Stimulated activated naive CD8-positive, alpha-beta T cell treated with anti-CD3 and anti-CD28 coated beads, Interleukin-15, Interleukin-2, amounts not matched to agents 100 U/mL and 50 U/mL, for 24 hours (primary cell): ENCODE measurements at places on chromosomes 12 and 14.

- DNase-seq: no peak
Observed at GRCh38 chr12:132603240-132604150, 6.9 kb downstream of the LRCOL1 start.

DNA sequence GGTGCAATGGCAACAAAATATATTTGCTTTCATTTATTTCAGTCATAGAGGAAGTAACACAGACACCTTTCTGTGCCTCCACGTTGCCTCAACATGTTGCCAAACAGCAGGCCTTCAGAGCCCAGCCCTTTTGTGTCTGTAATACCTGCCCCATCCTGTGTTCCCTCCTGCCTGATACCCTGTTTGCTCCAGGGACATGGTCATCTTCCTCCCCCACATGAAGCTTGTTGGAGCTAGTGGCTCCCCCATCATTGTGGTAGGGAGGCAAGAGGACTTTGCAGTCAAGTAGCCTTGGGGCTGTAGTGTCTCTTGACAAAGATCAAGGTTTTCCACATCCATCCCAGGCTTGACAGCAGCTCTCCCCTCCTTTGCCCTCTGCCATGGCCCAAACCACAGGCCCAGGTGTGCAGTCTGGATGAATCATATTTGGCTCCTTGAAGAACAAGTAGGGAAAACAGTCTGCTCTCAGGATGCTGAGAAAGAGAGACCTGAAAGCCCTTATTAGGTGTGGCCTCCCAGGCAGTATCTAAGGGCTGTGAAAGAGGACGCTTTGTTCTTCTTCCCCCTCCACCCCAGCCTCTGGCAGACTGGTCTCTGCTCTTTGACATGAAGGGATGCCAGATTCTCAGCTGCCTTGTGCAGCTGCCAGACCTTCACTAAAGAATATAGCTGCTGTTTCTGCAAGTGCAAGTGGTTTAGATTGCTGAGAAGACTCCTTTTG is 329.0 kb downstream of the C12orf75 start:
- no peak for DNase-seq

DNA sequence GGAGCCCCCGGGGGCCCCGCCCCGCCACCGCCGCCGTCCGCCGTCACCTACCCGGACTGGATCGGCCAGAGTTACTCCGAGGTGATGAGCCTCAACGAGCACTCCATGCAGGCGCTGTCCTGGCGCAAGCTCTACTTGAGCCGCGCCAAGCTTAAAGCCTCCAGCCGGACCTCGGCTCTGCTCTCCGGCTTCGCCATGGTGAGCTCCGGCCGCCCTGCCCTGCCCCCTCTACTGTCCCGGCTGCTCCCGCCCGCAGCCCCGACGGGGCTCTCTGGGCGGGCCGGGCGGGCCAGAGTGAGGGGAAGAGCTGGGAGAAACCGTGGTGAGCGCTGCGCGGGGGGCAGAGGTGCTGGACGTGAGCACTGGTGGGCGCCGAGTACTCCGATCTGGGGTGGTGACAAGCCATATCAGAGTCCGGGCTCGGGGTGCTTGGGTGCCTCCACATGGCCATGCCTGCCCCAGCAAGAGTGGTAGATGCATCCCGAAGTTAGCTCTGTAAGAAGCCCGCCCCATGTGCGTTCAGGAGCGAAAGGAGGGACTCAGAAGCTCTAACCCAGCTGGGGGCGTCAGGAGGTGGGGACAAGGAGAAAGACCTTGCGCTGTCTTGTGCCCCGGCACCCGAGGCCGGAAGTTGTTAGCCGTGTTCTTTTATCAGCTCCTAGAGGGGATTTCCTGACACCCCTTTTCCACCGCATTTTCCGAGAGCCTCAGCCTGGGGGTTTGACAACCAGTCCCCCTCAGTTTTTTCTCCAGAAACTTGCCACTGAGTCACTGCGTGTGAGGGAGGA is 717 bp downstream of the ORAI1 start:
- DNase-seq: peak; percentile 91

- DNase-seq: no peak
Observed at GRCh38 chr12:18141048-18141982, 51.3 kb upstream of the RERGL start.

- no peak for DNase-seq
Observed at GRCh38 chr14:78412475-78412874, 242.3 kb downstream of the NRXN3 start.

DNA sequence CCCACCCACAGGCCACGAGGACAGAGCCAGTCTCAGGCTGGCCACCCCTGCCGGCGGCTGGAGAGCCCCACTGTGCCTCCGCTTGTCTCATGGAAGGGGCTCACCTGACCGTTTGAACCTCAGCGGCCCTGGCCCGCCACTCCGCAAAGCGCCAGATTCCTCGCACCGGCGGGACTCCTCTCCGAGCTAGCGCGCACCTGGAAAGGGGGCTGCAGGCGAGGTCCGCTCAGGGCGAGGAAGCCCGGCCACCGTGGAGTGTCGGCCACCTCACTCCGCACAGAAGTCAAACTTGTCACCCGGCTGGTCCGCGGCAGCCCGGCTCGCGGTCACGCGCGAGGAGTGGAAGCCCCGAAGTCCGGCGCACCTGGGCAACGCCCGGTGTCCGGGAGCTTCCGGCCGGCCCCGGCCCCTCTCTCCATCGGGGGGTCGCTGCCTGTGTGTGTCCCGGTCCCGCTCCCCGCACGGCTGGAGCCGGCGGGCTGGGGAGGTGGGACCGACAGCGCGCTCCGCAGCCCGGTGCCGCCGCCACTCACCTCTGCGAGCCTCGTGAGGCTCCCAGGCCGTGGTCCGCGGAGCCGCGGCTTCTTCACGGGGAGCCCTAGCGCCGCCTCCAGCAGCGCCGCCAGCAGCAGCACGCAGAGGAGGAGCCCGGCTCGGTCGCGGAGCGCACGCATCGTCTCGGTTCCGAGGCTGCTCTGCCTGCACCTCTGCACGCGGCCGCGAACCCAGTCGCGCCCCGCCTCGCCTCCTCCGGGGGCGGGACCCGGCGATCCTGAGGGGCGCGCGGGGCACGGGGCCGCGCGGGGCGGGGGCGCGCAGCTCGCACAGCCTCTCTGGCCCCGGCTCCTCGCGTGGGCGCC is at the start of gene ISM2:
Gene ISM2 (minus strand): TSS at position 697 of the 860 bp plus-strand sequence. CDS start 23 bp downstream, at position 674.
- peak; percentile 58 for DNase-seq

DNA sequence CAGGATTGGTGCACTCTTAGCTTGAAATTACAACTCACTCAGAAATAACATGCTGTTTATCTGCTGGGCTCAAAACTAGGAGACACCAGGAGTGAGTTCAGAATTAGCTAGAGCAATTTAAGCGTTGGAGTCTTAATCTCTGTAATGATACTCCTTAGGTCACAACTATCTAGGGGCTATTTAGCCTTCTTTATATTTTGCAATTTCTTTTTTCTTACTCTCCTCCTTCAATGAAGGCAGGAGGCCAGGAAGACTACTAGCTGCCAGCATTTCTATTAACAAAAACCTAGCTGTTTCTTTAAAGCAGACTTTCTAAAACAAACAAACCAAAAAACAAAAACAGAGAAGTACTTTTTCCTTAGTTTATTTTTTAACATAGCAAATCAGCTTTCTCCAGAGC is 226.2 kb downstream of the TRHDE start:
- DNase-seq: no peak

GRCh38 chr12:102459314-102459713 is 21.0 kb downstream of the IGF1 start:
- DNase-seq: no peak

- DNase-seq: no peak
Observed at GRCh38 chr12:80700327-80700726, 7.1 kb upstream of the MYF6 start.

DNA sequence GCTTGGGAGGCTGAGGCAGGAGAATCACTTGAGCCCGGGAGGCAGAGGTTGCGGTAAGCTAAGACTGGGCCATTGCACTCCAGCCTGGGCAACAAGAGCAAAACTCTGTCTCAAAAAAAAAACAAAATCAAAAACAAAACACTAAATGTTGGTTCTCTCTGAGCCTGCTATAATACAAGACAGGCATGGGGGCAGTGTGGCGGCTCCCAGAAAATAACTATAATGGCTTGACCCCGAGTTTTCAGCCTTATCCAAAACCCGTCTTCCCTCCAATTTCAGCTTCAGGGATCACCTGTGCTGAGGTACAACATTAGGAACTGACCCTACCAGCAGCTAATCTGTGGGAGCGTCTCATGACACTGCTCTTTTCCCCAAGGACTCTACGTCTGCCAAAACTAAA is 862 bp downstream of the SLC7A7 start:
- no peak for DNase-seq

GRCh38 chr12:66665435-66665985 is 13.4 kb downstream of the GRIP1 start:
- no peak for DNase-seq

GRCh38 chr14:103561381-103562178 is 877 bp downstream of the BAG5 start:
- DNase-seq: peak; percentile 55

DNA sequence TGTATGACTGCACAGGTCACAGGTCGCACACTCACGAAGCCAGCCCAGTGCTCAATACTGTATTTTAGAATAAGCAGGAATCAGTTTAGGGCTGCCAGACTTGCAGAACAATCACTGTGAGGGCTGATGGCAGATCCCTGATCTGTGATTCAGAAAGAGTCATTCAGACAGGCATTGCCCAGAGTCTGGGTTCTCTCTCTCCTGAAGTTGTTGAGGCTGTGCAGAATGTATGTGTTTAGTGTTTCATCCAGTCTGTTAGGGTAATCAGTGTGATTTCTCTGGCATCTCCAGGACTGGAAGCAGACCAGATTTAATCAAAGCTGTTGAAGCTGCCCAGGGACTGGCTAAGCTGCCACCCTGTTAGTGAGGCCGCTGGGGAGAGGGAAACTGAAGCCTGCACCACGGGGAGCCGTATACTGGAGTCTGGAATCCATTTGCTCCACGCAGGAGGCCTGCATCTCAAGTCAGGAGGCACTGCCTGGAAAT is 69.3 kb downstream of the ETV6 start:
- DNase-seq: no peak

GRCh38 chr14:89371585-89372511 is 45.2 kb downstream of the FOXN3 start:
- no peak for DNase-seq

DNA sequence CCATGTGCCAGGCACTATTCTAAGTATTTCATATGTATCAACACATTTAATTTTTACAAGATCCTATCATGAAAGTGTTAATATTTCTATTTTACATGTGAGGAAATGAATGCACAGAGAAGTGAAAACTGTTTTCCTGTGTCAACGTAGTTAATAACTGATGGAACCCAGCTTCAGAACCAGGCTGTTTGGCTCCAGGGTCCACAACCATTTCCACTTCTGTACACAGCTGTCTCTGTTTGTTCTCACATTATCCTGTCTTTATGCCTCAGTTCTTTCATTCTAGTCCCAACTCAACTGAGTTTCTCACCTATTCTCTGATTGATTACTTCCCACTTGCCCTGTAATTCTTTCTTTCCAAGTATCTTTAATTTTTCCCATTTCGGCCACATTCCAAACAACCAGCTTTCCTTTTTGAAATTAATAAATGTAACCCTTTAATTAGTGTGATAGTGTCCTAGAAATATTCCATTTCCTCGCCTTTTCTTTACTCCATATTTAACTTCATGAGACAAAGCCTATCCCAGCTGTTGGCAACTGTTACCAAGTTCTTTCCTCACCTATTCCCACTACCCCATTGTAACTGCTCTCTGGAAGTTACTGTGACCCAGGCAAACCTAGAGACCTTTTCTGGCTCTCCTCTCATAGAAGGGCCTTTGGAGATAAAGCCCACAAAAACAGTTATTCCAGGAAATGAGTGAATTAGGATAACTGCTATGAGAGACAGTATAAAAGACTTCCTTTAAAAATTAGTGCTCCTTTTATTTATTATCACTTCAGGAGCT is 218.7 kb downstream of the RASSF9 start:
- DNase-seq: no peak

DNA sequence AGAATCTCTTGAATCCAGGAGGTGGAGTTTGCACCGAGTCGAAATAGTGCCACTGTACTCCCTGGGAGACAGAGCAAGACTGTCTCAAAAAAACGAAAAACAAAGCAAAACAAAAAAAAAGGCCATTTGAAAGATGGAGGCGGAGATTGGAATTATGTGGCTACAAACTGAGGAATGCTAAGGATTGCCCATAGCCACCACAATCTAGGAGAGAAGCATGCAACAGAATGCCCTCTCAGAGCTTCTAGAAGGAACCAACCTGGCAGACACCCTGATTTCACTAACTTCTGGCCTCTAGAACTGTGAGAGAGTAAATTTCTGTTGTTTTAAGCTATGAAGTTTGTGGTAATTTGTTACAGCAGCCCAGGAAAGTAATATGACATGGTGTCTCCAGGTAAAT is 50.1 kb upstream of the LIMA1 start:
- DNase-seq: no peak

- DNase-seq: no peak
Observed at GRCh38 chr14:79791055-79791732, 420.1 kb downstream of the DIO2 start.

DNA sequence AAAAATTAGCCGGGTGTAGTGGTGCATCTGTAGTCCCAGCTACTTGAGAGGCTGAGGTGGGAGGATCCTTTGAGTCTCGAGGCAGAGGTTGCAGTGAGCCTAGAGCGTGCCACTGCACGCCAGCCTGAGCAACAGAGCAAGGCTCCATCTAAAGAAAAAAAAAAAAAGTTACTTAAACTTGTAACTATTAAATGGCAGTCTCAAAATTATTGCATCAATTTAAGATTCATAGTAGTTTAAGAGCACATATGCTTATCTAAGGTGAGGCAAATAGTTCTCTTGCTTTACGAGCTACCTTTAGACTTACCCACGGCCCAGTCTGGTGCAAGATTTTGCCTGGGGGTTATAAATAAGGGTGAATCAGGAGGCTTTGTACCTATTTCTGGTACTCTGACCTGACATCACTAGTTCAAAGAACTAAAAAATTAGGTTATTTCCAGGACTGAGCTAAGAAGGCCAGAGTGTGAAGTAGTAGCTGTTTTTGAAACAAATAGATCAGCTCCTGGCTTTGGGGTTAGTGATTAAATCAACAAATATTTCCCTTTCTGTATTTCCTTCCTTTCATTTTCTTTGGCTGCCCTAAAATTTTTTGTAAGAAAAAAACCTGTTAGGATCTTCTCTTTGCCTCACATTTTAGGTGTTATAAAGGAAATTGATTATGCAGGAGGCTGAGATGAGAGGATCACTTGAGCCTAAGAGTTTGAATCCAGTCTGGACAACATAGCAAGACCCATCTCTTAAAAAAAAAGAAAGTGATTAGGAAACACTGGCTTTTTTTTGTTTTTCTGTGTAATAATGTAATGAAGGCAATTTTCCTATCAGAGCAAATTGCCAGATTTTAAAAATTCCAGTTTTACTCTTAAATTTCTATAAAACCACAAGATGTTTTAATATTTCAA is 3.6 kb downstream of the MGAT2 start:
- no peak for DNase-seq

- peak; percentile 6 for DNase-seq
Observed at GRCh38 chr14:37903343-37904191, 304.1 kb upstream of the SSTR1 start.
